ENCODE measurements at places on chromosomes 1 and 21.

- H3K27me3 ChIP-seq, result no peaks in the 10 kb centered on the region
- no peak overlapping the region for H3K27ac ChIP-seq
- no peaks in the 10 kb centered on the region for H3K36me3 ChIP-seq
- no peaks in the 10 kb centered on the region for H3K4me1 ChIP-seq
- H3K4me3 ChIP-seq, result no peak overlapping the region
- DNase-seq, result no peak
Measured at GRCh38 chr1:47340227-47340626, 6.6 kb downstream of the CMPK1 start.

- no peaks in the 10 kb centered on the region for H3K36me3 ChIP-seq
- H3K27me3 ChIP-seq, result no peaks in the 10 kb centered on the region
- no peaks in the 10 kb centered on the region for H3K4me1 ChIP-seq
- H3K27ac ChIP-seq, result no peak overlapping the region
- H3K4me3 ChIP-seq, result no peak overlapping the region
- peak; percentile 66 for DNase-seq
Measured at GRCh38 chr1:59298710-59299346, 1.9 kb downstream of the FGGY start.

DNA sequence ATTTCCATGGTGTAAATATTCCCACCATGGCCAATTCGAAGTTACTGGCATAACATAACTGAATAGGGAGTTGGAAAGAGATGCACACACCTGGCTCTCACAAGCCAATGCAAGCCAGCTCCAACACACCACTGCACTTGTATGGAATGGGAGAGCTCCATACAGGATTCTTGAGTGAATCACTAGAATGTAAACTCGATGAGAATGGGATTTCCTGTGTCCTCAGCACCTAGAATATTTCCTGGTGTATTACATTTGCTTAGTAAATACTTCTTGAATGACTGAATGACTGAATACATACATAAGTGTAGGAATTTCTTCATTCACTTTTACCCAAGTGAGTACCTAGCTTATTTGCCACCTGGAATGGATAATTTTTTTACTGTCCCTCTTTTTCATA is 16.2 kb upstream of the PPIE start:
- H3K36me3 ChIP-seq, result no peaks in the 10 kb centered on the region
- no peak for DNase-seq
- H3K4me3 ChIP-seq, result no peak overlapping the region
- H3K27ac ChIP-seq, result no peak overlapping the region
- H3K4me1 ChIP-seq, result no peaks in the 10 kb centered on the region

- peaks cover 7% of the 10 kb centered on the region for H3K36me3 ChIP-seq
- peaks cover 18% of the 10 kb centered on the region for H3K4me1 ChIP-seq
- H3K27ac ChIP-seq, result no peak overlapping the region
- H3K4me3 ChIP-seq, result no peak overlapping the region
- DNase-seq, result peak; percentile 53
Measured at GRCh38 chr1:12409681-12410080, 179.9 kb downstream of the VPS13D start.

GRCh38 chr1:2290171-2290578 is 62.1 kb downstream of the SKI start:
- no peaks in the 10 kb centered on the region for H3K27me3 ChIP-seq
- H3K27ac ChIP-seq, result peak overlapping the region; percentile 84
- peaks cover 43% of the 10 kb centered on the region for H3K4me1 ChIP-seq
- no peak for DNase-seq
- no peaks in the 10 kb centered on the region for H3K36me3 ChIP-seq
- H3K4me3 ChIP-seq, result no peak overlapping the region

GRCh38 chr1:175127565-175127964 is 59.9 kb downstream of the TNN start:
- no peak for DNase-seq
- no peaks in the 10 kb centered on the region for H3K27me3 ChIP-seq
- no peak overlapping the region for H3K27ac ChIP-seq
- H3K4me3 ChIP-seq, result no peak overlapping the region

DNA sequence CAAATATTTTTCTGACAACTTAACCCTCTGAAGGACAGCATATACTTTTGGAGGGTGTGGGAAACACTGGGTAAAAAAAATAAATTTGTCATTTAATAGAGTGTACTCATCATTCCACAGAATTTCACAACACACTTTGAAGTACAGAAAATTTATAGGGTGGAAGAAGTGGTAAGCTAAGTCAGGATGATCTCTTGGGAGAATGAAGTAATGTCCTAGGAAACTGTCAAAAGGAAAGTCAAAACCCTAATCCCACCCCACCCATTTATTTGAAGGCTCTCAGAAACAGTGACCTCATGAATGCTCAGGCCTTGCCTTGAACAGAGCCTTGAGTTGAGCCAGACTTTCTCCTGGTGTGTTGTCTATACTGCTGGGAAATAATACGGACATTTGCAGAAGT is 7.3 kb upstream of the UAP1 start:
- H3K36me3 ChIP-seq, result no peaks in the 10 kb centered on the region
- no peaks in the 10 kb centered on the region for H3K27me3 ChIP-seq
- H3K4me1 ChIP-seq, result no peaks in the 10 kb centered on the region
- DNase-seq, result no peak

DNA sequence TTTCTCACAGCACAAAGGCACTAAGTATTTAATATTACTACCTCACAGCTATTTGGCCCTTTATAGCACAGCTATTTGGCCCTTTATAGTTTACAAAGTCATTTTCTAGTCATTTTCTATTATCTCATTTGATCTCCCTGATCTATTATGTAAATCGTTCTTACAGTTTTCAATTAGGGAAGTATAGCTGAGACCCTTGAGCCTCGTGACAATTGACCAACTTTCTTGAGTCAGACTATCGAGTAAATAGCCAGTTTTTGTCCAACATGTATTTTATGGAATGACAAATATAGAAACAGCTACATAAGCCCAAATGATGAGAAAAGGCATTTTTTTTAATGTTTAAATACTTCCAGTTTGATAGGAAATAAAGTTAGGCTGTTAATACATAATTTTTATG is 7.0 kb upstream of the ANGPTL1 start:
- H3K27me3 ChIP-seq, result no peaks in the 10 kb centered on the region
- no peak overlapping the region for H3K27ac ChIP-seq
- no peaks in the 10 kb centered on the region for H3K36me3 ChIP-seq

DNA sequence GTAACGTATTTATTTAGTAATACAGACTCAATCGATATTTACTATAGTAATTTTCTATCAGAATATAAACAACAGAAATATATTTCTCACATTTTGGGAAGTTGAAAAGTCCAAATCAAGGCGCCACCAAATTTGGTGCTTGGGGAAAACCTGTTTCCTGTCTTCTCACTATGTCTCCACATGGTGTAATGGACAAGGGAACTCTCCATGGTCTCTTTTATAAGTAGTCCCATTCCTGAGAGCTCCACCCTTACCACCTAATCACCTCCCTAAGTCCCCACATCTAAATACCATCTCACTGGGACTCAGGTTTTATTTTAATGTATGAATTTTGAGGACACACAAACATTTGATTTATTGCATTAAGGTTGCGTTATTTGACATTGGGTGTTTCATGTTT is 848.0 kb downstream of the LTN1 start:
- no peak overlapping the region for H3K27ac ChIP-seq
- no peak overlapping the region for H3K4me3 ChIP-seq
- H3K4me1 ChIP-seq, result peaks cover 3% of the 10 kb centered on the region
- no peaks in the 10 kb centered on the region for H3K36me3 ChIP-seq

GRCh38 chr1:37994886-37995566 is 5.2 kb upstream of the SF3A3 start:
- H3K27me3 ChIP-seq, result no peaks in the 10 kb centered on the region
- H3K4me1 ChIP-seq, result peaks cover 41% of the 10 kb centered on the region
- DNase-seq, result no peak
- H3K4me3 ChIP-seq, result no peak overlapping the region
- H3K36me3 ChIP-seq, result peaks cover 21% of the 10 kb centered on the region

DNA sequence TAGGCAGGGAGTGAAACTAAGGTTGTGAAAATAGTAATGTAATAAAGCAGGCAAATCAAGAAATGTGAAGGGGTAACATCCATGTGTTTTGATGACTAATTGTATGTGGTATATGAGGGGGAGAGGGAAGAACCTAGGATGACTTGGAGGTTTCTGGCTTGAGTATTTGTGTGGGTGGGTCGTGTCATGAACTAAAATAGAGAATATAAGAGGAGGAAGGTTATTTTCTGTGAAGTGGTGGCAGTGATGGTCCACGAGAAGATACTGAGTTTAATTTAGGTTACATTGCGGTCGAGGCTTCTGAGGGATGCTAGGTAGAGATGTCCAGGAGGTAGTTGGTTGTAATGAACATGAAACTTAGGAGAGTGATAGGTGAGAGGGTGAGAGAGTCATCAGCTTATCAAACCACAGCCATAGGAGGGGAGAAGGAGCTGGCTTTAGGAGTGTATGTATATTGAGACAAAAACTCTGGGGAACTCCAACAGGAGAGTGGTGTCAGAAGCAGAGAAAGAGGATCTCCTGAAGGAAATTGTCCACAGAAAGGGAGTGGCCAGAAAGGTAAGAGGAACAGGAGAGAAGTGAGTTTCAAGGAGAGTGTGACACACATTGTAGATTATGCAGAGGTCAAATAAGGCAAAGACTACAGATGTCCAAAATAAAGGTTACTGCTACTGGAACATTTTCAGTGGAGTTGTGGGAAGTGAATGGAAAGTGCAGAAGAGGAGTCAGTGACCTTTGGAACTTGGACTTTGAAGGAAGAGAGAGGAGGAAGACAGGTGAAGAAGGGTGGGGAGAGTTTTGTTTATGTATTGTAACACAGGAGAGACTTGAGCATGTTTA is 89.0 kb upstream of the MACF1 start:
- peak overlapping the region; percentile 50 for H3K27ac ChIP-seq
- DNase-seq, result peak; percentile 89

DNA sequence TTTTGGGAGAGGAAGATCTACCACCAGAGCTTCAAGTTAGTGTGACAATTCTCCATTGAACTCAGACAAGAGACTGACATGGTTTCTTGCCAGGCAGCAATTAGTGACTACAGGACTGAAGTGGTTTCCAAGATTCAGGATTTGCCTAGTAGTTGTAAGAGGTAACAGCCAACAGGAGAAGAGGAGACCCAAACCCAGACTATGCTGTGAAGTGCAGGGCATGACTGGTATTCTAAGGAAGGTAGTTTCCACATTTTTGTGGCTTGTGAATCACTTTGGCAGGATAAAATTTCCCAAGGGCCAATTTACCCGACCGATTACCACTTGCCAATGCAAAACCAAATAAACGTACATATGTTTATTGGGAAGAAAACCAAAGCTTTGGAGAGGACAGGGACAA is 14.7 kb upstream of the RAP1A start:
- DNase-seq, result peak; percentile 92
- peaks cover 14% of the 10 kb centered on the region for H3K4me1 ChIP-seq
- H3K27me3 ChIP-seq, result no peaks in the 10 kb centered on the region
- no peak overlapping the region for H3K4me3 ChIP-seq
- H3K36me3 ChIP-seq, result no peaks in the 10 kb centered on the region
- peak overlapping the region; percentile 49 for H3K27ac ChIP-seq

- no peaks in the 10 kb centered on the region for H3K36me3 ChIP-seq
- no peak overlapping the region for H3K4me3 ChIP-seq
- no peak for DNase-seq
Measured at GRCh38 chr1:6111571-6111970, 65.9 kb downstream of the KCNAB2 start.

GRCh38 chr1:70117046-70117445 is 88.3 kb downstream of the LRRC40 start:
- no peak for DNase-seq
- no peaks in the 10 kb centered on the region for H3K27me3 ChIP-seq
- H3K36me3 ChIP-seq, result no peaks in the 10 kb centered on the region
- no peak overlapping the region for H3K4me3 ChIP-seq

DNA sequence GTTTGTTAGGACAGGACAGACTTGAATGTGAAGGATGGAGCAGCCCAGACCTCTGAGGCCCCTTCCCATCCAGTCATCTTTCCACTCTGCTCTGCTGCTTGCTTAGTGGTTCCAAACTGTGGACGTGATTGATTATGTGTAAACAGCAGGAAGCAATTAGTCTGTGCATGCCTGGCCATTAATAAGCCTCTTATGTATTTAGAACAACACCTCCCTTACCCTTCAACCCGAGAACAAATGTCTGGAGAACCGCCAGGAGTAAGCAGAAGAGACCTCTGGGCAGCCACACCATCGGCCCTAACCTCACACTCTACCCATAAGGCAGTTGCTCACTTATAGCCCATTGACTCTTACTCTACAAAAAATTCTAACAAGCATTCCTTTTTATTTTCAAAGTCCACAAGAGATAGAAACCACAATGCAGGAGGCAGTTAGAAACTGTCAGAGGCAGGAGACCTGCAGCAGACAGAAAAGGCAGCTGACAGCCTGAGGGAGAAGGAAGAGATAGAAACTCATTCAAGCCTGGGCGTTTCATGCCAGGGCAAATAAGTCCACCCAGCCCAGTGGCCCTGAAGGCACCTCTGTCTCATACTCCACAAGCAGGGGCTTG is 5.8 kb upstream of the EPHA8 start:
- H3K4me1 ChIP-seq, result no peaks in the 10 kb centered on the region
- H3K36me3 ChIP-seq, result no peaks in the 10 kb centered on the region
- DNase-seq, result no peak
- H3K27ac ChIP-seq, result no peak overlapping the region

- H3K27me3 ChIP-seq, result peaks cover 2% of the 10 kb centered on the region
- no peaks in the 10 kb centered on the region for H3K4me1 ChIP-seq
- H3K36me3 ChIP-seq, result no peaks in the 10 kb centered on the region
- H3K4me3 ChIP-seq, result no peak overlapping the region
- DNase-seq, result no peak
Measured at GRCh38 chr1:241444836-241445235, 74.7 kb downstream of the FH start.

- H3K4me3 ChIP-seq, result no peak overlapping the region
- peaks cover 40% of the 10 kb centered on the region for H3K27me3 ChIP-seq
- DNase-seq, result no peak
- no peak overlapping the region for H3K27ac ChIP-seq
- no peaks in the 10 kb centered on the region for H3K4me1 ChIP-seq
Measured at GRCh38 chr1:230427981-230428380, 1.8 kb upstream of the PGBD5 start.

GRCh38 chr1:199312626-199313025 is 673.8 kb downstream of the PTPRC start:
- no peak overlapping the region for H3K27ac ChIP-seq
- no peaks in the 10 kb centered on the region for H3K27me3 ChIP-seq
- no peak overlapping the region for H3K4me3 ChIP-seq
- no peak for DNase-seq

GRCh38 chr1:54557671-54558355 is 9.8 kb downstream of the ACOT11 start:
- no peaks in the 10 kb centered on the region for H3K4me1 ChIP-seq
- no peaks in the 10 kb centered on the region for H3K36me3 ChIP-seq
- no peak overlapping the region for H3K27ac ChIP-seq
- H3K27me3 ChIP-seq, result no peaks in the 10 kb centered on the region
- H3K4me3 ChIP-seq, result no peak overlapping the region

All from astrocyte (in vitro differentiated cells and primary cell).